ENCODE measurements at places on chromosomes 12 and 14. TPM values are rescaled to one million over a fixed set of nuclear protein-coding genes. Genes with fewer than 3 reads are reported as not detected.

GRCh38 chr14:105074601-105075053 lies 9.4 kb upstream of the GPR132 start:
- no peak for DNase-seq
- H3K27ac ChIP-seq, result no peak overlapping the region
- no peak overlapping the region for H3K4me3 ChIP-seq

DNA sequence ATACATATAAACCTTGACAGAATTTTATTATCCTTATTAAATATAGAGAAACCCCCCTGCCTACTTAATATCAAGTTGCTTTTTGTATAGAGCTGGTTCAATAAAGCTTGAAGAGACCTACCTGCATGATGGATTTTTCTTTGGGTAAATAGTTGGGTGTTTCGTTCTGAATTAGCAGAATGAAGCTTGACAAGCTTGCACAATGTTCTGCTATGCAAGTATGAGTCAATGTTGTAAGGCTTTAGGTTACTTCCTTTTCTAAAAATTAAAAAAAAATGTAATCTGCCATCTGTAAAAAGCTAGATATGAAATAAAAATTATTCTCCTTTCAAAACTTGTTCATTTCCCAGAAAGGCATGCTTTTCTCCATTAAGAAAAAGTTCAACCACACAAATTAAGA lies 1662.6 kb upstream of the SEL1L start:
- DNase-seq, result no peak
- no peaks in the 10 kb centered on the region for H3K36me3 ChIP-seq
- H3K4me1 ChIP-seq, result no peaks in the 10 kb centered on the region
- H3K27ac ChIP-seq, result no peak overlapping the region
- no peaks in the 10 kb centered on the region for H3K27me3 ChIP-seq

The DLK1 gene
- 1.3 TPM for total RNA-seq

DNA sequence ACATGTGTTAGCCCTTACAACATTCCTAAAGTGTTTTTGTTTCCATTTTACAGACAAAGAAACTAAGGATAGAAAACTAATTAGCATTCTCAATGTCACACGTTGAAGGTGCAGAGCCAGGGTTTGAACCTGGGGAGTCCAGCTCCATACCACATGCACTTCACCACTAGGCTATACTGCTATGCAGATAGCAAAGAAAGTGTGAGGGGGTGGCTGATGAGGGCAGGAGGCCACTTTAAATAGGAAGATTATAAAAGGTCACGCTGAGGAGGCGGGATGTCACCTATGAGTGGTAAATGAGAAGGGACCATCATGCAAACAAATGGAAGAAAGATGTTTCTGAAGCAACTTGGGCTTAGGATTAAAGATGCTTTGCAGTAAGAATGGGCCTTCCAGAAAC lies 213.9 kb downstream of the EGLN3 start:
- no peak overlapping the region for H3K4me3 ChIP-seq
- peaks cover 16% of the 10 kb centered on the region for H3K4me1 ChIP-seq
- H3K36me3 ChIP-seq, result no peaks in the 10 kb centered on the region
- H3K27ac ChIP-seq, result no peak overlapping the region
- no peak for DNase-seq

The CHST11 gene
- total RNA-seq, result 30.2 TPM

DNA sequence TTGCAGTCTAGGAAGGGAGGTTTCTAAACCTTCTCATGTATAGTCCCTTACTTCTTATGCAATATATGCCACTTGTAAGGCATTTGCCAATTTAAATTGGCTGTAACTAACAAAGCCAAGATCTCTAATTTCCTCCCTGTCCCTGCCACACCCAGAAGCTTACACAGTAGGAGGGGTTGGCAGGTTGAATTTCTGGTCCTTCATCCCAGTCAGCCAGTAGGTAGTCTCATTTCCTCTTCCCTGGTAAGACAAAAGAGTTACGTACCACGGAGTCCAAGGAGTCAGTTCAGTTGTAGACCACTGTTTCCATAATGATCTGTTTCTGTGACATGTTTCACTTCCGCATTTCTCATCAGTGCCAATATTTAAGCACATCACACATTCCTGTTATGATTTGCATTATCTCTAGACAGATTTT lies 47.0 kb upstream of the PLBD1 start:
- DNase-seq, result no peak
- no peaks in the 10 kb centered on the region for H3K27me3 ChIP-seq
- H3K27ac ChIP-seq, result no peak overlapping the region
- H3K4me1 ChIP-seq, result no peaks in the 10 kb centered on the region
- no peaks in the 10 kb centered on the region for H3K36me3 ChIP-seq
- no peak overlapping the region for H3K4me3 ChIP-seq
